ENCODE measurements at places on chromosomes 2 and 18.
A peak's percentile ranks its signal among the peaks of the same experiment; 100 is the strongest.

GRCh38 chr2:239118675-239119211 lies 270.9 kb downstream of the TWIST2 start:
- DNase-seq, result no peak

DNA sequence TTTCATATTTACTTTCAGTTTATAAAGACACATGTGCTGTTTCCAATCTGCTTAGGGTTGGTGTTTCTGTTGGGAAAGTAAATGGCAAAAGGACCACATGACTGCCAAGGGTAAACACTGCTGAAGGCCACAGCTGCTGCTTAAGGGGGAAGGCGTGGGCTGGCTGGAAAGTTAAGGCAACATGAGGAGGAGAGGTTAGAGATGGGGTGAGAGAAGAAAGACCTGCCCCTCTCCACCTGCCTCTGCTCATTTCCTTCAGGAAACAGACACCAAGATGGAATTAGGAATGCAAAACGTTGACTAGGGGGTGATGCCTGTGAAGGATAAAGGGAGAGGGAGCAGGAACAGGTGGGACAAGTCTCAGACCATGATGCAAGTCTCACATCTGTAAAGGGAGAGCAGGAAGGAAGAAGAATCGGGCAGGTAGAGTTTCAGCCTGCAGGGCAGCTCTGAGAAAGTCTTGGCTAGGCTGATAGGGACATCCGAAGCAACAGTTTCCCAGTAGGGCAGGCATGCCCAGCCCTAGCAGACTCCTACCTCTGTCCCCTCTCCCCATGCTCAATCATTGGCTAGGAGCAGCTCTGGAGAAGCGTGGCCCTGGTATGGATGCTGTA lies 86.0 kb downstream of the CDC42EP3 start:
- no peak for DNase-seq

- no peak for DNase-seq
Measured at GRCh38 chr2:46073540-46074046, 223.6 kb upstream of the EPAS1 start.

DNA sequence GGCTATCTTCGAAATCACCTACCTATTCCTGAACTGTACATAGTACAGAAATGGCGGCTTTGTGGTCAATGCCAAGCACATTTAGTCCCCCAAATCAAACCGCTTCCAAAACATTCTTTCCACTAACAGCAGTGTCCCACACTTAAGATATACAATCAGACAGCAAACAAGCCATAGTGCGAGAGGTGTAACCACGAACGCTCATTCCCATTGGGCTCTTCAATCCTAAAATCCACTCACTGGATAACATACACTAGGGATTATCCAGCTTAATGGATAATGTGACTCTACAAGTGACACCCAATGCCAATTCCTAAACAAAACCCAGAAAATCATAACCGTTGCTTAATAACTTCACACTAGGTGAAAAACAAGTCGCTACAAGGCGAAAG lies 2.0 kb downstream of the XPO1 start:
- DNase-seq, result peak; percentile 22

DNA sequence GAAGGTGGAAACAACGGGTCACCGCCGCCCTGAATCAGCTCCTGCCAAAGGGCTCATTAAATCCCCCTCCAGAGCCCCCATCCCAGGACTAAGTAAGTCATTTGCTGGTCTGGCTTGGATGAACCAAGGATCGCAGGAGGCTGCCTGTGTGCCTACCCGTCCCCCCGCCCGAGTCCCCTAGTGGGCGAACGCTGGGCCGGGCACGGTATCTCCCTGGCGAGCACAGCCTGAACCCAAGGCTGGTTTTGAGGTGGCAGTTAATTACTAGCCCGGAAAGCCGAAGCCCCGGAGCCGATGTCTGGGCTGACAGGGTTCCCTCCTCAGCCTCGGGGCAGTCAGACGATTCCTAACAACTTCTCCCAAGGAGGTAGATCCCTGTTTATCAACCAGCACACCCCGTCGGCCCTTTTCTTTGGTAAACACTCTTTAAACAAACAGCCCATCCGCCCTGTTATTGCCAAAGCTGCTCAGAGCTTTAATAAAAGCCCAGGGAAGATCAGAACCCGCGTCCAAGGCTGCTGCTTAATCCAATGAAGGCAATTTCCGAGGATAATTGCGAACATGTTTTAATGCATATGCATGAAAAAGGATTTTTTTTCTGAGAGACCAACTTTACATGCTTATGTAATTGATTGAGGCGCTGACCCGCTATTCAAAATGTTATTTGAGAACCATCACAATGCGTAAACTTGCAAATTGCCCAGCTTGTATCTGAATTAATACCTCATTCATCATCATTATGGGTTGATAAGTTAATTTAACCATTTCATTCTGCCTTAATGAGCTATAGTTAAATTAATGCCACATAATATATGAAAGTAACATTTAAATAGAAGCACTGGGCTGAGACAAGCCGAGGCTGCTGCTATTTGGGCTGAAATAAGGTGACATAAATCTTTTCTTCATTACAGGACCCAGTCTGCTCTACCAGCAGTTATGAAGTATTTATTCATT lies 10.5 kb downstream of the EVX2 start:
- peak; percentile 62 for DNase-seq

- no peak for DNase-seq
Measured at GRCh38 chr2:1224901-1225300, 188.4 kb upstream of the TPO start.

DNA sequence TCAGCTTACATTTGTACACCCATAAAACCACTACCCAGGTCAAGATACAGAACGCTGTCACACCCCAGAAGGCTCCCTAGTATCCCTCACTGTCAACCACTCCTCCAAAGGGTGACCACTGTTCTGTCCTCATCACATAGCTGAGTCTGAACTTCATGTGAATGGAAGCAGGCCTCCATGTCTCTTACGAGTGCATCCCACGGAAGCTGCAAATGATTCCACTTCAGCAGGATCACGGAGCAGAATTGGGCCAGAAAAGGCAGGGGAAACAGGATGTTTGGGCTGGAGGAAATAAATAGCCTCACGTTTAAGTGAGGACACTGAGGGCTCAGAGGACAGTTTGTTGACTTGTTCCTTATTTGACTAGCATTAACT lies 38.4 kb downstream of the LBH start:
- no peak for DNase-seq

DNA sequence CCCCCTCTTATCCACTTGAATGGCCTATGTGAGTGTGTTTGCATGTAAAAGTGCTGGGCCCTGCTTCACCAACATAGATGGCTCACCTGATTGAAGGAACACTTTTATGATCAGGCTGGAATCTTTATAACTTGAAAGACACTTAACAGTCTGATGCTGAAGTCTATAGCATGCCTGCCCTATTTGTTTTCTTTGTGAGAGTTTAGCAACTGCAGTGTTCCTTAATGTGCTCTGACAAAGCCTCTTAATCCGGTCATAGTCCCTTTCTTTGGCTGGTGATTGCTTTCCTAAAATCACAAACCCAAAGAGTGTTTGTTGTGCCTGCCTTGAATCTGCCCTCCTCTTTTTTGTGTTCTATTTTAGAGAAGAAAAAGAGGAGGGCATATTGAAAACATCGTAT lies 1382.8 kb upstream of the CELF4 start:
- no peak for DNase-seq

GRCh38 chr2:226213717-226214116 lies 585.9 kb downstream of the IRS1 start:
- DNase-seq, result no peak

GRCh38 chr2:86001326-86001725 lies 104.4 kb downstream of the POLR1A start:
- DNase-seq, result no peak

DNA sequence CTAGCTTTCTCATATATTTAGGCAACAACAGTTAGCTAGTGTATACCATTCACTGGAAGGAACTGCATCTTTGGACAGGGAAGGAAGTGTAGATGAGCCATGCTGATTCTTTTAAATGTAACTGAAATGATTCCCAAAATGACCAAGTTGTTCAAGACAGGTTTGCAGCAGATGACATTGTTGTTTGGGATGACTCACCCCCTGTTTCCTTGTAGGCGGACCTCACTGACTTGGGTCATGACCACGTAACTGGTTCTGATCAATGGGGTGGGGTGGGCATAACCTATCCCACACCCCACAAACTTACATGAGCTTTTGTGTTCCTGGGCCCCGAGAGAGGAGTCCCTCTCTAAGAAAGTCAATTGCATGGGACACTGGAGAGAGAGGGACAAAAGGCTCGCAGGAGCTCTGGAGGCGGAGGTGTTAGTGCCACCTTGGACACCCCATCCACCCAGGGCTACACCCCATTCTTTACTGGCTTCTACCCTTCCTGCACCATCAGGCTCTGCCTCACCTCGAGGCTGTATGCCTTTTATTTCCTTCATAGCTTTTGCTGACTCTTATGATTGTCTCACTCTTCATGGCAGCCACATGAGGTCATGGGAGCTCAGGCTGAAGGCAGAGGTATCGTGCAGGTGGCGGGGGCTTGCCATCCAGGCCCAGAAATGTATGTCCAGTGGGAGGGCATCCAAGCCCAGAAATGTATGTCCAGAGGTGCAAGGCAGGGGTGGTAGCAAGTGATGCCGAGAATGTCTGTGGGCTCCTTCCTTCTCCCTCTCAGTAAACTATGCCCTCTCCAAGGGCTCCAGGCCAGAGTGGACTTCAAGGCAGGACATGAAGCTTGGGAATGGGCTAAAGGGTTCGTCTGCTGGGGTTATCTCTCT lies 108.0 kb downstream of the TWIST2 start:
- no peak for DNase-seq

DNA sequence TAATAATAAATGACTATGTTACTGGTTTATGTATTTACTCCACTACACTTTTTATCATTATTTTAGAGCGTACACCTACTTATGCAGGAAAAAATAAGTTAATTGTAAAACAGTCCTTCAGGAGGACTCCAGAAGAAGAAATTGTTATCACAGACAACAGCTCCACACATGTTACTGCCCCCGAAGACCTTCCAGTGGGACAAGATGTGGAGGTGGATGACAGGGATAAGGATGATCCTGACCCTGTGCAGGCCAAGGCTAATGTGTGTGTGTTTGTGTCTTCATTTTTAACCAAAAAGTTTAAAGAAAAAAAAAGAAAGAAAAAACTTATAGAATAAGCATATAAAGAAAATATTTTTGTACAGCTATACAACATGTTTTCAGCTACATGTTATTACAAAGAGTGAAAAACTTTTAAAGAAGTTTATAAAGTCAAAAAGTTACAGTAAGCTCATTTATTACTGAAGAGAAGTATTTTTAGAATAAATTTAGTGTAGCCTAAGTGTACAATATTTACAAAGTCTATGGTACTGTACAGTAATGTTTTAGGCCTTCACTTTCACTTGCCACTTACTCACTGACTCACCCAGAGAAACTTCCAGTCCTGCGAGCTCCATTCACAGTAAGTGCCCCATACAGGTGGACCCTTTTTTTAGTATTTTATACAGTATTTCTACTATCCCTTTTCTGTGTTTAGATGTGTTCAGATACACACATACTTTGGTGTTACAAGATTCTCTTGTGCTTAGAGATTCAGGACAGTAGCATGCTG lies 7.5 kb downstream of the TGFBRAP1 start:
- no peak for DNase-seq

DNA sequence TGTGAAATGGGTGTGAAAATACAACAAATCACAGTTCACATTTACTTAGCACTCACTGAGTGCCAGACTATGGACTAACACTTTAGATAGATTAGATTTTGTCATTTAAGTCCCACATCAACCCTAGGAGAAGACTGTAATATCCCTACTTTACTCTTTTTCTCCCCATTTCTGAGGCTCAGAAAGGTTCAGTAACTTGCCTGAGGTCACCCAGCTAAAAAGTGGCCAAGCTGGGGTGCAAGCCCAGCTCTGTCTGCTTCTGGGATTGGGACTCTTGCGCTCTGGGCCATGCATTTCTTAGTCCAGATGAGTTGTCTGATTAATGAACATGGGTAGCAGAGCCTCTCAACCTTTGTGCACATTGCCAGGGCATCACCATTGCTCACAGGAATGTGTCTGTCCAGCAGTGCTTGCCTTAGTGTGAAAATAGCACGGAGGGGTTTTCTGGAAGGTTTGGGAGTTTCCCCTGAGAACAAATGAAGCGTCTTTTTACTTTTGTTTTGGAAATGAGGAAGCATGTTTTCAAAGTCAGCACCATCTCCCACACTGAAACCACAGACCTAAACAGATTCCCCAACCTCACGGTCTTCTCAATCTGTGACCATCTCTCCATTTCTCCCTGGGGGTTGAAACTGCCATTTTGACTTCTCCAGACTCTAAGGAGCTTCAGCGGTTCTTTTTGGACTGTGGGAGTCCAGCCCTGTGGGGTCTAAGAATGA lies 31.9 kb downstream of the NRP2 start:
- DNase-seq, result no peak

GRCh38 chr18:379681-380330 lies 112.0 kb upstream of the THOC1 start:
- DNase-seq, result no peak

GRCh38 chr2:8121022-8121825 lies 560.6 kb upstream of the ID2 start:
- no peak for DNase-seq

DNA sequence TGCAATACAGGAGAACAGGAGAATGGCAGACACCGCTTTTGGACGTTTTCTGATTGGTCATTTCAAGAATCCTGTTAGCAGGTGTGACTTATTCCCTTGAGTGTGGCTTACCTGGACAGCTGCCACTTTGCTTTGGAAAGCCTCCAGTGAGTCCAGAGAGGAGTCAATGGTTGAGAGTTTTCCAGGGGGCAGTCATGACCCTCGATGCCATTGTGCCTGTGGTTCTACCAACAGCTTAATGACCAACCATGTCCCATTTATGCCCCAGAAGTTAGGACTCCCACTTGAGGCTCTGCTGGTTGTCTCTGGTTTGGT lies 12.4 kb downstream of the IGFBP2 start:
- DNase-seq, result no peak

GRCh38 chr2:215726070-215726469 lies 287.3 kb downstream of the MREG start:
- DNase-seq, result no peak

DNA sequence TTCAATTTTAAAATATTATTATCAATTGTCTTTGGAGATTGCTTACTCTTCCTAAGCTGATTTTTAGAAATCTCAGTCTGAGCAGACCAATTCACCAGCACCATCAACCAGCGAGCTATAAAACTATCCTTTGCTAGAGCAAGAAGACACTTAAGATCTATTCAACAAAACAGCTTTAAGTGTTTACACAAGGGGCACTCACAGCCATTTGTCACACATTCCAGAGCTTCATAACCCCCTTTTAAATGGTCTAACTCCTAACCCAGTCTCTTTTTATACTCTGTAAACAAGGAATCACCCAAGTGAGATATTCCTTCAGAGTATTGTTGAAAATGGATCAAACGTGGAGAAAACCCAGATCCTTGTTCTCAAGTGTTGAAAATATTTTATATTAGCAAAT lies 1294.1 kb upstream of the CHAC2 start:
- no peak for DNase-seq

DNA sequence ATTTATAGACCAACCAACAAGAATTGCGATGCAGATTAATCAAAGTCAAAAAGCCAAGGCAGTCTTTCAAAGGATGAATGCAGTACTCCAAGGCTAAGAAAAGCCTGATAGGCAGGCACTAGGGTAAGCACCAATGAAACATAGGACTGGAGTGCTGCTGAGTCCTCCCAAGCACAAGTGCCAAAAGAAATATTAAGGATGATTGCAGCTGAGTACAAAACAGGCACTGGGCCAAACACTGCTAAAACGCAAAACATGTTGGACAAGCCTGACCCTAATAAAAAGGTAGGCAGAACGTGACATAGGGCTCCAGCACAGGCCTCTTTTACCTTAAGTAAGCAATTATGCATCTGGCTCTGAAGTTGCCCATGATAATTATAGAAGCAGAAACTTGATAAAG lies 160.1 kb upstream of the LRP1B start:
- no peak for DNase-seq

- DNase-seq, result peak; percentile 24
Measured at GRCh38 chr2:29841386-29842004, 79.9 kb downstream of the ALK start.

Measured in brain (organoid and tissue), 16 donors.